ENCODE measurements at places on chromosomes 12 and 14.
A peak's percentile ranks its signal among the peaks of the same experiment; 100 is the strongest.

DNA sequence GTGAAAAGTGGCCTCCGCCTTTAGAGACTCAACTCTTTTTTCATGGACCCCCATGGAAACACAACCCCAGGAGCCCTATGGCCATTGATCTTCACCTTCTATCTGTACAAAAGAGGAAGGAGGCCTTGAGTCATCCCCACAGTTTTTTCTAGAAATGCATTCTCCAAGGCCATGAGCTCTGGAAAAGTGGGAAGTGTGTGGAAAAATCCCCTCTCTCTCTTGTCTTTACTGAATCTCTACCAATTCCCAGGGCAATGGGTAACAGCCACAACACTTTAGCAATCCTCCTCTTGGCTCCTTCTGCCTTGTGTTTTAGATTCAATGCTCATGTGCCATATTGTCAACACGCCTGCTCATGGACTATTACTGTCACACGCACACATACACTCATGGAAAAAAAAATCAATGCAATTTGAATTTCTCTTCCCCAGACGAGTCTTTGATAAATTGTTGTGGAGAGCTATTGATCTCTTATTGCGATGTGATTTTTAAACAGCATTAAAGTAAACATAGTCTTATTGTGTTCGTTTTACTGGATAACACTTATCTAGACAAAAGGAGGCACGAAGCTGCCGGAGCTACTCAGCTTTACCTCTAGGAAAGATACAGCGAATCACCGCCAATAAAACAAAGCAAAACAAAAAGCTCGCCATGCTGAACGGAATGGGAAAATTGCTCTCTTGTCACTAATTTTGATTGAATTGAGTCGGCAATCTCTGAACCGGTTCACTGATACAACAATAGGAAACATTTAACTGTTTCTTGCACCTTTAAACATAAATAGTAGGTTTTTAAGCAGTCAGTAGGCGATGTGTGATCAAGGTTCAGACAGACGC, 260.3 kb downstream of the VRK1 start:
- no peak for DNase-seq

DNA sequence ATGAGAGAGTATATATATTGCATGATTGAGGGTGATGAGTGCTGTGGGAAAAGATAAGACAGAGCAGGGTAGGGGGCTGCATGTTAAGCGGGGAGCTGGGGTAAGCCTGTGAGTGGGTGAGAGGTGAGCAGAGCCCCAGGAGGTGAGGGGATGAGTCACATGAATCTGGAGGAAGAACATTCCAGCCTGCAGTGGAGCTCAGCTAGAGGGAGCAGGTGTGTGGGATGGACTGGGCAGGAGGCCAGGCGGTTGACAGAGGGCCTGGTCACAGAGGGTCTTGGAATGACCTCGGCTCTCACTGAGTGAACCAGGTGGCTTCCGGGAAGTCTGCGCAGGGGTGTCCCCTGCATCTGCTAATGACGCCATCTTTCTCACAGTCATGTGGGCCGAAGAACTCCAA, 44.4 kb downstream of the GIT2 start:
- no peak for DNase-seq

GRCh38 chr12:2691345-2692071, 103.3 kb upstream of the FKBP4 start:
- DNase-seq: peak; percentile 50

GRCh38 chr14:53365486-53366130, 212.5 kb upstream of the DDHD1 start:
- no peak for DNase-seq

DNA sequence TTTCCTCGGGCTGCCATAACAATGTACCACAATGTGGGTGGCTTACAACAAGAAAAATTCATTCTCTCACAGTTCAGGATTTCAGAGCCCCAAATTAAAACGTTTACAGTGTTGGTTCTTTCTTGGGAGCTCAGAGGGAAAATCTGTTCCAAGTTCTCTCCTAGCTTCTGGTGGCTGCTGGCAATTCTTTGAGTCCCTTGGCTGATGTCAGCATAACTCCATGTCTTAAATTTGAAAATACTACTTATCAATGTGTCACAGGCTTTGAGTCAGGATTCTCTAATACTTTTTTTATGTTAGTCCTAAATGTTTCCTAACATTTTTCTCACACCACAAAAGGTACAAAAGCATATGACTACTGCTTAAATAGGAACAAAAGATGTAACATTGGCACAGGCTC, 198.4 kb upstream of the ATXN7L3B start:
- no peak for DNase-seq

GRCh38 chr12:96257550-96258103, 63.5 kb downstream of the ELK3 start:
- DNase-seq: no peak

DNA sequence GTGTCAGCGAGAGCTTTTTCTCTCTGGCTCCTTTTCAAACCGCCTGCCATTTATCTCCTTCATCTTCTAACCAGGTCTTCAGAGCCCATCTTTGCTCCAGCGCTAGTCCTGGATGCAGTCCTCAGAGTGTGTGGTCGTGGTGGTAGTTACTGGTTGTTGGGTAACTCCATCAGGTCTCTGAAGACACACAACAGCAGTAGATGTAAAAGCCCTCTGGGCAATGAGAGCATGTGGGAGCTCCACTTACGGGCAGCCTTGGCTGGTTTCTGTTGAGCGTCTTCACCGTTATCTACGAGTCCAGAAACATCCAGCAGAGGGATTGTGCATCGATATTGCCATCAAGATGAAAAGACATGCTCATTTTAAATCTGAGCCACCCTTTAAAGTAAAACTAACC, 61.2 kb downstream of the FBXL14 start:
- DNase-seq: peak; percentile 20

DNA sequence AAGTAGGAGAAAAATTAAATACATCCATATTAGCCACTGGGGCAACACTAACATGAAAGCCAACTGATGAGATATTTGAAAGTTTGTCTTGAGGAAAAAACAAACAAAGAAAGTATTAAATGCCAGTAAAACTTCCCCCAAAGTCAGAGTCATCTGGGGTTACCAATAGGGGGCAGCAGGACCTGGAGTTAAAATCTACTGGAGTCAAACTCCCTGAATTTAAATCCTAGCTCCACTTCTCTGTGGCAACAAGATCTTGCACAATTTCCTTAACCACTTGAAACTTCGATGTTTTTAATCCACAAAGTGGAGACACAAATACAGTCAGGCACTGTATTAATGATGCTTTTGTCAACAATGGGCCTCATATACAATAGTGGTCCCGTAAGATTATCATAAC, 14.4 kb downstream of the PLEKHG7 start:
- no peak for DNase-seq

DNA sequence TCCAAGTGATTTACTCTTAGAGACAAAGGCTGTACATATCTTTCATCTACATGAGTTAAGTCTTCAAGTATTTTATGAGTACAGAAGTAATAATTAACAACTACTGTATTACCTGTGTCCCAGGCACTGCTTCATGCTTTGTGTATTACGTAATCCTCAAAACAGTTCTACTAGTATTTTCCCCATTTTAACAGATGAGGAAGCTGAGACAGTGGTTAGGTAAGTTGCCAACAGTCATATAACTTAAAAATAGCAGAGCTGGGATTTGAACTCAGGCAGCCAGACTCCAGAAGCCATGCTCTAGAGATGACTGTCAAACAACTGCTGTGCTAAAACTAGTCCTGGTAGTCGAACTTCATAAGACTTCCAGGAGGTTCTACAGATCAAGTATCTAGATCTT, 10.7 kb downstream of the TRMT5 start:
- DNase-seq: no peak

DNA sequence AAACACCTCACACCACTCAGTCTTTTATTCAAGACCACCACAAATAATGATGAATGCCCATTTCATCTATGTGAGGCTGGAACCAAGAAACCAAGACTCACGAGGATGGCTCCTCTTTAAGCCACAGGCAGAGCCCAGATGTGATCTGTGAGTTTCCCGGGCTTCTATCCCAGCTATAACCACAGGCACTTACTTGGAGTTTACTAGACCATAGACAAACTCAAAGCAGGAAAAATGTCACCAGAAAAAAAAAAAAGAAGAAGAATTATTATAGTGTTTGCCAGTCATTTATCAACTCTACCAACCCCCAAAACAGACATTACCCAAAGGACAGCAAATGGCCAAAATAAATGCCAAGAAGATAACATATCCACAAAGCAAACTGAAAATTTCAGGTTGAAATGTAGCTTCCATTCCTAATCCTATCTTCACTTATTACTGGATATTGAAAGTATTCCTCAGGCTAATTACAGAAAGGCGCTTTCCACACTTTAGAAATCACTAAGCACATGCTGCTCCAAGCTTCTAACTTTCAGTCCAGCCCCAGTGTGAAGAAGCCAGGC, 44.7 kb downstream of the ZFYVE1 start:
- no peak for DNase-seq

DNA sequence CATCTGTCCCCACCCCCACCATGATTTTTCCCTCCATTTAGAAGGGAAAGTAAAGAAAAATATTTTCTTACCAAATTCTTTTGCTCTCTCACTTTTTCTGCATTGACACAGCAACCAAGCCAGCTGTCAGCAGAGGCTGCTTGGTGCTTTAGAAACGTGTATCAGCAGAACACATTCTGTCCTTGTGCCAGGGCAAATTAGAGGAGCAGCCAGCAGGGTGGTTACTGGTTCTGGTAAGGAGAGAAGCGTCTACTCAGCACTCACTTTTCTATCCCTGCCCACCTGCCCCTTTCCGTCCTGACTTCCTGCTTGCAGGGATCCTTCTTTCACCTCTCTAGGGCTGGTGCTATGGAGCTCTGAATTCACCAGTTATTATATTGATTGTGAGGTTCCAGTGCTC, 327.5 kb upstream of the PDE3A start:
- no peak for DNase-seq

DNA sequence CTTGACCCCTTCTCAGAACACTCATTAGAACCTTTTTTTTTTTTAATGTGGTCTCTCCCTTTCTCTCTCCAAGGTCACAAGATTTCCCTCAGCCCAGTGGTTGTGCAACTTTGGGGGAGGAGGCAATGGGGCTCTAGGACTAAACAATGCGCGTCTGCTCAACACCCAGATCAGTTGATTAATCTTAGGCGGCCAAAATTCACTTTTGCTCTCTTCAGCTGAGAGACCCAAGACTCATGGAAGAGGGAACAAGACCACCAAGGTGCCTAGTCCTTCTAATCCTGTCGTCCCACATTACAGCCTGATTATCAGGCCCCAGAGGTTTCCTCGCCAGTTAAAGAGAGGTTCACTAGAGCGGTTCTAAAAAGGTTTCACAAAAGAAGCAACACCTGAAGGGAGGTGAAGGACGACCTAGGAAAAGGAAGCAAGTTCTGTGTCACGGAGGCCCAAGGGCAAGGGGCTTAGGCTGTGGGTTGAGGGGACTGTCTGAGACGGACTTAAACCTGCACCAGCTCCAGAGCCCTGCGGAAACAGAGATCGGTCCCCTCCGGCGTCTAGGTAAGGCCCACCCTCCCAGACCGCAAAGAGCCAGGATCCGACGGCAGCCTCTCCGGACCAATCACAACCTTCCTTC, 824 bp upstream of the TARBP2 start:
- DNase-seq: peak; percentile 12

GRCh38 chr14:70018713-70019211, 139.5 kb downstream of the SMOC1 start:
- DNase-seq: no peak

- DNase-seq: no peak
Measured at GRCh38 chr12:16586350-16587109, 19.4 kb downstream of the LMO3 start.

DNA sequence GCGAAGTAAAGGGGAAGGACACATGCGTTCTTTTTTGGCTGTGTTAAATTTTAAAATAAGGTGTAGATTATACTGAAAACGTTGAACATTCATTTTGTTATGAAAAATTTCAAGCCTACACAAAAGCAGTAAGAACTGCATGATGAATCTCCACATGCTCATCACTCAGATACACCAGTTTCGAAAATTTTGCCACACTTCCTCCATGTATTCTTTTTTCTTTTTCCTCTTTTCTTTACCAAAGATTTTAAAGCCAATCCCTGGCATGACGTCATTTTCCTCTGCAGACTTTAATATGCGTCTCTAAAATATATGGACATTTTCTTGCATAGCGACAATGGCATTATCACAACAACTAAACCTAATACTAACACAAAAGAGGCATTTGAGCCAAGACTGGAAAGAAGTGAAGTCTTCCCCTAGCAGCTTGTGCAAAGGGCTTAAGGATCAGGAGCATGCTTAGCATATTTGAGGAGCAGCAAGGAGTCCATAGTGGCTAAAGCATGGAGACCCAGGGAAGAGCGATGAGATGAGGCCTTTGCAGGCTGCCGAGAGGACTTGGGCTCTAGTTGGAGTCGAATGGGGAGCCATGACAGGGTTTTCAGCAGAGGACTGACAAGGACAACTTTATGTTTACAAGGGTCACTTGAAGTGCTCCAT, 111.9 kb downstream of the ERC1 start:
- DNase-seq: no peak

- DNase-seq: no peak
Measured at GRCh38 chr14:99571303-99571986, 32.6 kb downstream of the CCDC85C start.

GRCh38 chr12:131589221-131589897, 121.5 kb upstream of the SFSWAP start:
- DNase-seq: no peak

GRCh38 chr12:51970904-51971646, 19.6 kb downstream of the ACVR1B start:
- DNase-seq: peak; percentile 63

GRCh38 chr12:24997970-24998582, 49.2 kb upstream of the BCAT1 start:
- DNase-seq: peak; percentile 31

- DNase-seq: no peak
Measured at GRCh38 chr14:65291531-65291930, 121.0 kb upstream of the FUT8 start.

DNA sequence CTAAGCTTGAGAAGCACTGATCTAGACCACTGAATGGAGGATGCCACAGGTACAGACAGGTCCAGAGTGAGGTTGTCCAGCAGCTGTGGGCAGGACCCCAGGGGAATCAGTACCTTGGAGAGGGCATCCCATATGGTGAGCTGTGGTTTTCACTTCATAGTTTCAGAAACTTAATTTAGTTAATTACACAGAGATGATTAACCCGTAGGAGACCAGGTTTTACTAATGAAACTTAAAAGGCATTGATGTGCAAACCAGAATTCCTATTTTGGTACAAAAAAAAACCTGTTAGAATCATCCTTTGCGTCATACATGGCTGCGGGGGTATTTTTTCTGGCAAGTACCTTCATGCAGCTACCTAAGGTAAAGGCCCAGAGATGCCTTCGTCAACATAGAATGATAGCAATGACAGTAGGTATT, 159.3 kb downstream of the DACT1 start:
- DNase-seq: no peak

- DNase-seq: no peak
Measured at GRCh38 chr14:54715239-54715638, 148.3 kb downstream of the SAMD4A start.

GRCh38 chr14:95520346-95520745, 3.9 kb upstream of the SYNE3 start:
- DNase-seq: peak; percentile 39

DNA sequence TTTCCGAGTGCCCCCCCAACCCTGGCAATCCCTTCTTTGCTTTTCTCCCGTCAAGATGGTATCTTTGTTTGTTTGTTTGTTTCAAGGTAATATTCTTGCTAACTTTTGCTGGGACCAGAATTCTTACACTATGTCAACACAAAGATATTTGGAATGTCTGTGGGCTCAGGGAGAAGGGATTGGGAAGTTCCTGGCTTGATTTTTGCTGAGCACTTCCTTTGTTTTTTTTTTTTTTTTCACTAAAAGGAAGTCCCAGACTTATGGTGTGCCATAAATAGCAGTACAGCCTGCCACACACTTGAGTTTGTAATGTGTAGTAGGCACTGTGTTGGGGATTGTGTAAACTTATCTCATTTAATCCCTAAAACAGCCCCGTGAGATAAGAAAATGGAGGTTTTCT, 11.2 kb upstream of the RNU6-7 start:
- DNase-seq: no peak

Data from CD4-positive, alpha-beta T cell treated with Interleukin-2 at 100 ng/mL for 4 hours (primary cell).